ENCODE measurements at places on chromosomes 16 and 17.

DNA sequence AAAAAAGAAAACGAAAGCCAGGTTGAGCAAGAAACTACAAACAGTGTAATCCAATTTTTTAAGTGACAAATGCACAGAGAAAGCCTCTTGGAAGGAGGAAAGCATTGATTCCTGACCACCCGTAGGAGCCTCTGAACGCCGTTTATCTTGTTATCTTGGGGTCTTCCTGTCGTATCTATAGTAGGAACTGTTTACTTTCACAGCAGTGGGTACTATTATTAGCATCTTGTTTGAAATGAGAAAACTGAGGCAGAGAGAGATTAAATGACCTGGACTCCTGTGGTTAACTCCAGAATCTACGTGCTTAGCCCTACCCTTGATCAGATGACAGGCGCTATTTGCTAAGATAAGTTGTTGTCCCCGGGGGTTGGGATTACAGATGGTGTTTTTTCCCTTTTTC lies 196.7 kb upstream of the FOXF1 start:
- no peak for DNase-seq

DNA sequence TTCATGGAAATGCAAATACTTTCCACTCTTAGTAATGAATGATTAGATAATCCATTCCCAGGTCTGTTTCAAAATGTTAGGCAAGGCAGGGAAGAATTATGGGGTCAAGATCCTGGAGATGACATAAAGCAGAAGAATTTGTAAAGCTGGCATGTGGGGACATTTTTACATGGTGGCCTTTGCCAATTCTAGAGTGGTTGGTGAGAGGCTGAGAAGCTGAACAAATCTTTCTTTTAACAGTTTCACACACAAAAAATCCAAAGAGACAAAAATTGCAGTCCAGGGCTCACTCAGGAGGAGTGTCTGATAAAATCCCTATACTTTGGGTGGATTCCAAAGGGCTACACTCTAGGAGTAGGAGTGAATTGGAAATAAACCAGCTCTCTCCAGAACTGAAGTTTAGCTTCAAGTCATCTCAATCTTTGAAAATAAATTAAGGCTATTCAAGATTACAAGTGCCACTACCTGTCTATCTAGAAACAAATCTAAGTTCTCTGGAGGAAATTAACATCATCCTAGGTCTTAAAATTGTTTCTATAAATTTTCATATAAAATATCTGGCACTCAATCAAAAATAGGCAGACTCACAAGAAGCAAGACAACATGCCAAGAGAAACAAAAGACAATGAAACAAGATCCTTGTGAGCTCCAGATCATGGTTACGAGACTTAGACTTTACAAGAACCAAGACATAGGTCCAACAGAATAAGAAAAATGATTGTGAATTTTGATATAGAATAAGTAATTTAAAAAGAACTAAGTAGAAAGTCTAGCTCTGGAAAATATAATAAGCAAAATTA lies 113.0 kb upstream of the AXIN2 start:
- DNase-seq: no peak

DNA sequence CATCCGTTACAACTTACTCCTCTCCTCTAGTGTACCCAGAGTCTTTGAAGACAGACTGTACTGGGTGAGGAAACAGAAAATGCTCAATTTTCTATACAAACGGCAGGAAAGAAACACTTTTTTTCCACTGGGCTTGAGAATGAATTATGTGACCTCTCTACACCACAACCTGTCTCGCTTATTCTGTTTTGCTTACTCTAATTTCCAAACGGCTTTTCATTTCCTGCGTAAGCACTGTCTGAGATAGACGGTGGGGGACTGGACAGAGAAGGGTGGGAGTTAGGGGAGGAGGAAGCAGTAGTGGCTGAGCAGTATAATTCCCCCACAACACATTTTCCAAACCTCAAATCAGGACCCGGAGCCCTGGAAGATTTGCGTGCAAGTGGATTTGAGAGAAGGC lies 191.4 kb upstream of the SDK2 start:
- DNase-seq: no peak

GRCh38 chr17:48054238-48055185 lies 6.4 kb downstream of the NFE2L1 start:
- no peak for DNase-seq

- peak; percentile 55 for DNase-seq
Observed at GRCh38 chr16:76653390-76654026, 376.3 kb downstream of the CNTNAP4 start.

DNA sequence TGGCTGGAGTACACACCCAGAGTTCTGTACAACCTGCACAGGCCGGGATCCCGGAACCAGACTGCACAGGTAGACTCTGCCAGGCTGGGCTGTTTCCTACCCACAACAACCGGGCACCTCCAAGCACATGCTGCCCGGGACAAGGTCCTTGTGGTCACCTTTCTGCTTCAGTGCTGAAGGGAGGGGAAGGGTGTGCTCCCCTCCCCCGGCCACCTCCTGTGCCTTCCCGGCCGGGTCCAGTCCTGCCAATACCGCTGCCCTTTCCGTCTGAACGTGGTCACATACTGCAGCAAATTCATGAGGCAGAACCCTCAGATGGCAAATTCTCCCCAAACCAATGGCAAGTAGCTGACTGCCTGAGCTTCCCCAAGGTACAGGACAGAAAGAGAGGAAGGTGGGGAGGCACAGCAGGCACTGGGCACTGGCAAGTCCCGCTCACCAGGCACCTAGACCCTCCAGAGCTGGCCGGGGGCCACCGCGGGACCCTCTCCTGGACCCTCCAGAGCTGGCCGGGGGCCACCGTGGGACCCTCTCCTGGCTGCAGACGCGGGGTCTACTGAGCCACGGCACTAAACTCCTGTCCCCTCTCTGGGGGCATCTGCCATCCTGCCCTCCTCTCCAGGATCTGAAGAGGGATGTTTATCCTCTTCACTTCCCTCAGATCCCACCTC lies 22.8 kb downstream of the SLC43A2 start:
- DNase-seq: no peak

GRCh38 chr17:71109697-71110096 lies 940.4 kb downstream of the KCNJ2 start:
- DNase-seq: no peak

DNA sequence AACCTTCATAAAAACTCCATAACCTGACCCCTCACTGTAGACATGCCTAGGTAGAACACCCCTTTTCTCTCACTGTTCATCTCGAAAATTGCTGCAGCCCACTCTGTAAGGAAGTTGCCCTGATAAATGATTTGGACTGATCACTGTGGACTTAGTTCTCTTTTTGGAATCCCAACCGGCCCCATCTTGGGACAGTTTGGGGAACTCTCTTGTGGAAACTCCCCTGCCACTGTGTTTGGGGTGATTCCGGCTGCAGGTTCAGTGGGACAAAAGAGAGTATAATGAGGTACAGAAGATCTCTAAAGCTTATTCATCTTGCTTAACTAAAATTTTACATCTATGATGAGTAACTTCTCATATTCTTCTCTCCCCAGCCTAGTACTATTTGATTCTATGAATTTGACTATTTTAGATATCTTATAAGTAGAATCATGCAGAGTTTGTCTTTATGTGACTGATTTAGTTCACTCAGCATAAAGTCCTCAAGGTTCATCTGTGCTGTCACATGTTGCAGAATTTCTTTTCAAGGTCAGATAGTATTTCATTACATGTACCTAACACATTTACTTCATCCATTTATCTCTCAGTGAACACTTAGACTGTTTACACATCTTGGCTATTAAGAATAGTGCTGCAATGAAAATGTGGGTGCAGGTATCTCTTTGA lies 84.9 kb downstream of the ABCA8 start:
- no peak for DNase-seq

- no peak for DNase-seq
Observed at GRCh38 chr17:78460176-78460675, 81.8 kb downstream of the PGS1 start.

GRCh38 chr16:22078656-22079055 lies 13.7 kb upstream of the VWA3A start:
- DNase-seq: no peak

DNA sequence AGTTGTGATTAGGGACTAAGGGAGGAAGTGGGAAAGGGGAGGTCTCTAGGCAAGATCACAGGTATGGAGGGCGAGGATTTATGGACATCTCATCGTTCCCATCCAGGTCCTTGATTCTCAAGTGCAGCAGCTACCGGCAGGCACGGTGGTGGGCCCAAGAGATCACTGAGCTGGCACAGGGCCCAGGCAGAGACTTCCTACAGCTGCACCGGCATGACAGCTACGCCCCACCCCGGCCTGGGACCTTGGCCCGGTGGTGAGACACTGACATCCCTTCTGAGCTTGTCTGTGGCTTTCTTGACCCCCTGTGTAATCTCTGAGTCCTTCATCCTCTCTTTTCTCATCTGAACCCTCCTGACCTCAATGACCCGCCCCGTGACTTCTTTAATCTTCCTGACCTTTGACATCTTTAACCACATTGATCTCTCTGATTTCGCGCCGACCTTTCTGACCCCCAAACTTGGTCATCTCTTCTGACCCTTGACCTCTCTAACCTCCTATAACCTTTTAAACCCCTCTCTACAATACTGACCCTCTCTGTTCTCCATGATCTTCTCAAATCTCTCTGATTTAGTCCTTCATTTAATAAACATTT lies 3.8 kb downstream of the PLD2 start:
- no peak for DNase-seq

GRCh38 chr16:57130950-57131321 lies 38.6 kb downstream of the CPNE2 start:
- DNase-seq: no peak

- no peak for DNase-seq
Observed at GRCh38 chr16:27344721-27345120, 30.9 kb downstream of the IL4R start.

DNA sequence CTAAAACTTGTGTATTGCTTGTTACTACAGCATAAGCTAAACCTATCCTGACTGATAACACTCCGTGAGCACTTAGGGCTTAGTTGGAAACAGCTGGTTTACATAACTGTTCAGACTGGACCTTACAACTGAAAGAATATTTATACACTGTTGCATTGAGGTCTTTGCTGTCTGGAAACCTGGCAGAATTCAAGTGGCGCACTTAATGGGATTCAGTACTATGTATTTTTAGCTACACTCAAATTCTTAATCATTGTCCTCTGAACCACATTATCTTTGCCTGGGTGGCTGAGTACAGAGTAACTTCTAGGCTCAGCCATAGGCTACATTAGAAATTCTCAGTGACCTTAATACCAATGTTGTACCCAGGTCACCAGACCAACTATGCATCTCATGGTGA lies 172.9 kb downstream of the PMP22 start:
- DNase-seq: no peak

- DNase-seq: no peak
Observed at GRCh38 chr17:48843187-48843900, 12.5 kb downstream of the CALCOCO2 start.

DNA sequence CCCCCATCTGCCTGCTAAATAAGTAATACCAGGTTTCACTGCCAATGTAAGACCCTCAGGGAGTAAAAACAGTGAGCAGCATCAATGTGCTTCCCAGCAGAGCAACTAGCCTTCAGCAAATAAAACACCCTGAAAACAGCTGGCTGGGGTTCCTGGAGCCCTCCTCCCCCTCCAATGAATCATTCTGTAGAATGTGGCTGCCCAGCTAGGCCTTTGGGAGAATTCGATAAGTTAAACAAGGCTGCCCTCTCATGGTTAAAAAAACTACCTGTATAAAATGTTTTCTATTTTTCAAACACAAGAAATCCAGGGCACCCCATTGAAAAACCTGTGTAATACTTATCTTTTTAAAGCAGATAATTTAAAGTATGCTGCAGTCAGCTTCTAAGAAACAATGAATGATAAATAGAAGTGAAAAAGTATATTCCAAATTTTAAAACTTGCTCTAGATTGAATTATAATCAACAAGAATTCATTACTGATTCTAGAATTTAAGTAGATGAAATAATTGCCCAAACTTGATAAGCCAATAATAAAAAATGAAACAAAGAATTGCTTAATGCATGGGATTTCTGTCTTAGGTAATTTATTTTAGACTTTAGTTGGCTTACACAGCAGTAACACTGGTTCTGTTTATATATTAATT lies 9.4 kb upstream of the TOM1L1 start:
- peak; percentile 48 for DNase-seq

DNA sequence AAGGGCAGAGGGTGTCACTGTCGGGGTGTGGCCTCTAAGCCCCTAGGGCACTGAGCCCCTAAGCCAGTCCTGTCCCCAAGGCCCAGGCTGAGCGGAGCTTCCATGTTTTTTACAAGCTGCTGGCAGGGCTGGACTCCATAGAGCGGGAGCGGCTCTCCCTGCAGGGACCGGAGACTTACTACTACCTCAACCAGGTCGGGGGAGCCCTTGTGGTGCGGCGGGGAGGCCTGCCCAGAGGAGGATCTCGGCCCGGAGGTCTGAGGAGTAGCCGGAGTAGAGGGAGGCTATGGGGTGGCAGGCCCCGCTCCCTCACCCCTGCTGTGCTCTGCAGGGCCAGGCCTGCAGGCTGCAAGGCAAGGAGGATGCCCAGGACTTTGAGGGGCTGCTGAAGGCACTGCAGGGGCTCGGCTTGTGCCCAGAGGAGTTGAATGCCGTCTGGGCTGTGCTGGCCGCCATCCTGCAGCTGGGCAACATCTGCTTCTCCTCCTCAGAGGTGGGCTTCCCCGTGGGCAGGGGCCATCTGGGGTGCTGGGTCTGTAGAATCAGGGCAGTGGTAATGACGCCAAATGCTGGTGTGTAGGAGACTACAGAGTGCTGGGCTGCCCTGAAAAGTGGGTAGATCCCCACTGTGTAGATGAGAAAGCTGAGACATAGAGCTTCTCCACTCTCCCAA lies 4.9 kb downstream of the MYO15B start:
- DNase-seq: no peak

DNA sequence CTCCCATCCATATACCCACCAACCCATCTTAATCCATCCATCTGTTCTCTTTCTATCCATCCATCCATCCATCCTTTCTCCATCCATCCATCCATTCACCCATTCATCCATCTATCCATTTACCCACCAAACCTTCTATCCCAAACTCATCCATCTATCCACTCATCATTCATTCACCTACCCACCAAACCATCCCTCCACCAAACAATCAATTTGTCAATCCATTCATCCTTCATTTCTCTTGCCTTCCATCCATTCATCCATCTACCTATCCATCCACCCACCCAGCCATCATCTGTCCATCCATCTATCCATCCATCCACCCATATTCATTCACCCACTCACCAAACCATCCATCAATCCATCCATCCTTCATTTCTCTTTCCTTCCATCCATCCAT lies 44.6 kb upstream of the CIBAR2 start:
- DNase-seq: no peak

DNA sequence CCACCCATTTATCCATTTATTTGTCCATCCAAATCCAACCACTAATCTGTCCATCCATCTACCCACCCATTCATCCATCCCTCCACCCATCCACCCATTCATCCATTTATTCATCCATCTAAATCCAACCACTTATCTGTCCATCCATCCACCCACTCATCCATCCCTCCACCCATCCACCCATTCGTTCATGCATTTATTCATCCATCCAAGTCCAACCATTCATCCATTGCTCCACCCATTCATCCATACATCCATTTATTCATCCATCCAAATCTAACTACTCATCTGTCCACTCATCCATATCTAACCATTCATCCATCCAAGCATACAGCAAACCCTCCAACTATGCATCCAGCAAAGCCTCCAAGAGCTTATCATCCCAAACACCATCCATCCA lies 267.3 kb downstream of the XYLT1 start:
- DNase-seq: no peak

Data from skin of body (tissue), 3 donors.